ENCODE measurements at places on chromosomes 5 and 9.

- DNase-seq = no peak
These were observed 1.9 kb downstream of the SPRY4 start for GRCh38 chr5:142322747-142323479.

GRCh38 chr5:117877731-117878130 is 1110.6 kb downstream of the DTWD2 start:
- no peak for DNase-seq

DNA sequence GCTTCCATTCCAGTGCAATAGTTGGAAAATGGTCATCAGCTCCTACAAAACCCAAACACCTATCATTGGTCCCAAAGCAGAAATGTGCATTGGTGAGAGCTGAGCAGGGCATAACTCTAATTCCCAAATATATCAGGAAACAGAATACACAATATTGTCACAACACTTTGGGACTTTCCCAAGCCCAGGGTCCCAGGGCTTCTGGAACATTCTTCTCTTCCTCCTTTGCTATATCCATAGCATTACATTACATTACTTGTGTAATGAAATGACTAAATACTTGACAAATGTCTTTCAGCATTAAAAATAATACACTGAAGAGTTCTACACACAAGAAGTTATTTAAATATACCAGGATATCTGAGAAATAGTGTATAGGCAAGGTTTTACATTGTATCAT is 45.6 kb downstream of the LIX1 start:
- DNase-seq = no peak

GRCh38 chr5:59673438-59674058 is 220.0 kb downstream of the PDE4D start:
- peak; percentile 58 for DNase-seq

DNA sequence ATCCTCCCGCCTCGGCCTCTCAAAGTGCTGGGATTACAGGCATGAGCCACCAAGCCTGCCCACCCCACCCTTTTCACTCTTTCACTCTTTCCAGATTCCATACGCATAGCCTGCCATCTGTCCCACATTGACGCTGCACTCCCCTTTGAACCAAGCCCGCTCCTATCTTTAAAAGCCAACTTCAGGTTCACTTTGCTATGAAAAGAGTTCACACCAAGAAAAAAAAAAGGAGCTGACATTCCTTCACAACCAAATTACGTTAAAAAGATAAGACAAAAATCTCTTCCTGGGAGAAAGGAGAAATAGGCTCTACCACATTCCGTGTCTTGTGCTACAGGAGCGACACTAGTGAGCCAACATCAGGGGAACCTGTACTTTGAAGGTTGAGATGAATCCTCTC is 41.5 kb downstream of the DMRT1 start:
- DNase-seq = no peak

DNA sequence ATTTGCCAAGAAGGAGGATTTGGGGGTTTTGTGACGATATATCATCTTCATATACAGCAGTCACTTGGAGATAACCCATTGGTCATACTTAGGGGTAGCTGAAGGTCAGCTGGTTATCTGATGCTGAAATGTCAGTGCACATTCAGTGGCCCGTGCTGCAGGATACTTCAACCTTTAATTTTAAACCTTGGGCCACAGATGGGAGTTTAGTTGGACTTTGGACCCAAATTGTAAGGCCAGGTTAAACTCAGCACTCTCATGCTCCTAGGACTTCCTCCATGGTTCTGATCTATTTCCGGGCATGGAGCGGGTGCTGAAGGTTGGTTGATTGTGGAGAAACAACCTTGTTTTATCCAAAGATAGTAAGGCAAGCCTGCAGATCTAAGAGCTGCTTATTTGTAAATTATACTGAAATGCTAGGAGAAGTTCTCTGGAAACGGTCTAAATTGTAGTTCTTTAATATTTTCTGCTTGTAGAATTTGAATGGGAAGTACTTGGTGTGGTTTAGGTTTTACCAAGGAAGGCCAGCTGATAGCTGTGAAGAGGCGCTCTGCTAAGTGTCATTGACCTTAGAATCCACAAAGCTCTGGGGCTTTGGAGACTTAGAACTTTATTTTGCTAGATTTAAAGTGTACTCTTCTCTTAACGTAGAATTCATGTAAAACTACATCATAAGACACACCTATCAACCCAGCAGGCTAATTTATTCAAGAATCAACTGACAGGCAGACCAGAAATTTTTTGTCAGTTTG is 38.6 kb downstream of the SLC44A1 start:
- no peak for DNase-seq

DNA sequence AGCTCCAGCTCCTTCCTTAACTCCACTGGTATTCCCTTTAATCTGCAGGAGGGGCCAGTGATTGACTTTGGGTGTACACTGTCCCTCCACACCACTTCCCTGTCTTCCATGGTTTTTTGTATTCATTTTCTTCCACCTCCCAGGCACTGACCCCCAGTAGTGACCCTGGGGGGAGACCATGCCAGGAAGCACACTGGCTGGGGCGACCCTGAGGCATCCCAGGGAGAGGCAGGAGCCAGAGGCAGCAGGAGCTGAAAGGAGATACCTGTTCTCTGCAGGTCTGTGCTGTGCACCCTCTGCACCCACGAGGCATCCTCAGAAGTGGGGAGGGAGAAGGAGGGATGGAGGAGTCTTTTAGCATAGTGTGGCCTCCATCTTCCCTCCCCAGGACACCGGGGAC is 27.6 kb downstream of the IRX4 start:
- no peak for DNase-seq

DNA sequence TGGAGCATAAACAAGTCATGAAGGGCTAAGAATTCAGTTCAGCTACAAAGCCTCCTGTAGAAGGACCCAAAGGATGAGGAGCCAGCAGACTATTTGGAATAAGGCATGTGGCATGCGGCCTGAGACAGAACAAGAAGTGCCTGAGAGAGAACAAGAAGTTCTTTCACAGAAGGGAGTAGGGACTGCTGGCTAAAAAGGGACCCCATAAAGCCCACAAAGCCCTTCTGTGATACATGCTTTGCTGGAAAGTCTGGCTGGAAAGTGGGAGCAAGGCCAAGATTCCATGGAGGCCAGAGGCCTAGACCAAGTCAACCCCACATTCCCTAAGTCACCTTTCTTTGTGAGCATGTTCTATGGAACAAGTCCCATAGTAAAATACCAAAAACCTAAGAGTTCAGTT is 35.9 kb upstream of the UBAP2 start:
- DNase-seq = peak; percentile 86

DNA sequence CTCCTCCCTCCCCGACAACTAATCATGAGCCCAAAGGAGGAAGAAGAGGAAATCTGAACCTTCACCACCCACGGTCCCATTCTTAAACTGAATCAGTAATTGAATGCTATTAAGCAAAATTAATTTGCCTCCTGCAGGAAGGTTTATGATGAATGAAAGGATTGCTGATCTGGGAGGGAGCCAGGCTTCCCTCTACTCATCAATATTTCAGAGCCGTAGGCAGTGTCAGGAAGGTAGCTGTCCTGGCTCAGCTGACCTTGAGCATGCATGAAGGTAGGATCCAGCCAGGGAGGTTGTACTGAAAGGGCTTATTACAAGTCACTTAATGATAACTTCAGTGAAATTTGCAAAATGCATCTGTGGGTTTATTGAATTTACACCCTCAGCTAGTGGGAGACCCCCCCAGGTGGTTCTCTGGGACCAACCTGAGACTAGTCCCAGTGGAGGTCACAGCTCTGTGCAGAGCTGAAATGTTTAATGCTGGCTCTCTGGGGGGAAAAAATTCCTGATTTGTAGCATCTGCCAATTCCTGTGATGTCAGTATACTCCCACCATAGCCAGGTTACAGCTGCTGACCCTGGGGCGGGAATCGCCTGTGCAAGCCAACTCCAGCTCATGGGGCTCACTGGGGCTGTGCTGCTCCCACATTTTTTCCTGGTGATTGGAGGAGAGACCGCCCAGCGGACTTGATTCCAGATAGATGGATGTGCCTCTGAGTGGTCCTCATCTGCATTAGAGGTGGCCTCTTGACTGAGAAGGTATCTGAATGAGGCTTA is 47.9 kb upstream of the NCS1 start:
- no peak for DNase-seq

- DNase-seq = no peak
These were observed 27.6 kb downstream of the TMEM245 start for GRCh38 chr9:109092051-109092580.

DNA sequence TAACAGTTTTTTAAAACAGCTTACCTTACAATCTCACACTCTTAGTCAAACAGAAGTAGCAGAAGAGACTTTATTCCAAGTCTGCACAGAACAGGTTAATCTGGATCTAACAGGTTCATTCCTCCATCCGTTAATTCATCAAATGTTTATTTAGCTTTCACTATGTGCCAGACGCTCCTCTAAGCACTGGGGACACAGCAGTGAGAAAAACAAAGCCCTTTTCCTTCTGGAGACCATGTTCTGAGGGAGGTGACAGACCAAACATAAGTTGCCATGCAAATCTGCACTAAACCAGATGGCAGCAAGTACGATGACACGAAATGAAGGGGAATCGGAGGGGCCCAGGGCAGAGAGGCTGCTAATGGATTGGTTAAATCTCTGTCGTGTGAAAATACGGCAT is 17.1 kb upstream of the GLIPR2 start:
- DNase-seq = no peak

- DNase-seq = peak; percentile 38
These were observed 49.5 kb upstream of the EGFLAM start for GRCh38 chr5:38208782-38209378.

DNA sequence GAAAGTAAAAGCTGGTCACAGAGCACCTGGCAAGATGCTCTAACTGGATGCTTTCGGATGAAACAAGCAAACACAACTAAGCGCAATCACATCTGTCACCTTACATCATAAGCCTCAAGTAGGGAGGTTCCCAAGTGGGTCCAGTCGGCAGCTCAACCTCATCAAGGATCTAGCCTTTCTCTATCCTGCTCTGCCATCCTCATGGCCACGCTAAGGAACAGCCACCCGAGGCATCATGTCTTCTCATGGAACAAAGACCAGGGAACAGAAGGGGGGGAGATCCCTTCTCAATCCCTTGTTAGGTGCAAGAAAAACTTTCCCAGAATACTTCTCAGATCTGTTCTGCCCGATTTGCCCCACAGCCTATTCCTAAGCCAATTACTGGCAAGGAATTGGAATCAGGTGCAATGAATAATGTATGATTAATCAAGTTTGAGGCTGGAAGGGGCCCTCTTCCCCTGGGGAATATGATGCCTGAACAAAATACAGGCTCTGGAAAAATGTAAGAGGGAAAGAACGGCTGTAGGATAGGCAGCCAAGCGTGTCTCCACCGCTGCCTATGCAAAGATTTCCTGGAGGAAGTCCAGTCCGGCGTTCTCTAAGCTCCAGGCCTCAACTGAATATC is 1.3 kb upstream of the HABP4 start:
- DNase-seq = no peak

DNA sequence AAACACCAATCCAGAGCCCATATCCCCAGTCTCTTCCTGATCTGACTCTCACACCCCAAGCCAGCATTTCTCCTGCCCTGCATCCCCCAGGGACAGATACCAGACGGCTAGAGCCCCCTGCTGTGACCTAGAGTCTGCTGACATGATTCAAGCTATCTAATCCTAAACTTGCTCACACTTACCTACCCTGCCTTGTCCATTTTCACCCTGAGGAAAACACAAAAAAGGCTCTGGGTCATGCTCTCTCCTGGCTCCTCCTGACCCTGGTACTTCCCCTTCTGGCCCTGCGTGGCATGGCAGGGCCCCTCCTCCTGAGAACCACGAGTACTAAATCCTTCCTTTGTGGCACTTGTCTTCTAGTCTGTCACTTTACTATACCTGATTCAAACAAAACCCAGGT is 2.8 kb upstream of the ARRDC1 start:
- no peak for DNase-seq

DNA sequence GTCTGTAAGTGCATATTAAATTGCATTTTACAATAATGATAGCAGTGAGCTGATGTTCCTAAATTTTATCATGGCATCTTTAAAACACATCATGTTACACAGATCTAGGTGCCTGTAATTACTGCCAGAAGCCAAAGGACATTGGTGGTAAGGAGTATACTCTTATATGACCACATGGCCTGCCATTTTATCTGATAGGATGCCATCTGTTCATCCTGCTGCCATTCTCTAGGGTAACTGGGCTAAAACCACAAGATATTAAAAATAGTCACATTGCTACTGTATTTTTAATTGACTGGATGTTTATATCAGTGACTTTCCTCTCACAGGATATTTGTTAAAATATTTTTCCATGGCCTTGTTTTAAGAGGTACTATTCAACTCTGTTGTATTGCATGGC is 53.1 kb downstream of the HCN1 start:
- DNase-seq = no peak

DNA sequence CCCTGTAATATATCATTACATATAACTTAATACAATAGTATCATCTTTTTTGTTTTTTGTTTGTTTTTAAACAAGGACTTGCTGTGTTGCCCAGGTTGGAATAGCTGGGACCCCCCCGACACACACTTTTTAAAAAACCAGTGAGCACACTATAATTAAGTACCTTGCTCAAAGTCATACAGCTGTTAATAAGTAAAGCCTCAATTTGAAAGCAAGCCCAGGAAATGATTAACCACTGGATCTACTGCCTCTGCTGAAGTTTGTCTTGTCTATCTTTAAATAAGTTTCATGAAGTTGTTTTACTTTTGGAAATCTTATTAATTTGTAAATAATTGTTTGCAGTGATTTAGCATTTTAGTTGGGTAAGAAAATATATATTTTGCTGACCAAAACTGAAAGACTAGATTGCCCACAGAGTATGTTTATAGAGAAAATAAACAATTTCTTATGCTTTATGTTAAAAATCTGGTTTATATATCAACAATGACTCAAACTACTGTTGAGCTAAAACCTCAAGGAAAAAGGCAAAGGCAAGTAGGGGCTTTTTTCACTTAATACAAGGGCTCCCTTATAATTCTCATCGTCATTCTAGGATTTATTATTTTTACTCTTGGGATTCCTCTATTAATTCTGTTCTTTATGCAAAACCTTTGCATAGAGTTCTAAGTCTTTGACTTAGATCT is 5.8 kb upstream of the CARNMT1 start:
- DNase-seq = no peak

DNA sequence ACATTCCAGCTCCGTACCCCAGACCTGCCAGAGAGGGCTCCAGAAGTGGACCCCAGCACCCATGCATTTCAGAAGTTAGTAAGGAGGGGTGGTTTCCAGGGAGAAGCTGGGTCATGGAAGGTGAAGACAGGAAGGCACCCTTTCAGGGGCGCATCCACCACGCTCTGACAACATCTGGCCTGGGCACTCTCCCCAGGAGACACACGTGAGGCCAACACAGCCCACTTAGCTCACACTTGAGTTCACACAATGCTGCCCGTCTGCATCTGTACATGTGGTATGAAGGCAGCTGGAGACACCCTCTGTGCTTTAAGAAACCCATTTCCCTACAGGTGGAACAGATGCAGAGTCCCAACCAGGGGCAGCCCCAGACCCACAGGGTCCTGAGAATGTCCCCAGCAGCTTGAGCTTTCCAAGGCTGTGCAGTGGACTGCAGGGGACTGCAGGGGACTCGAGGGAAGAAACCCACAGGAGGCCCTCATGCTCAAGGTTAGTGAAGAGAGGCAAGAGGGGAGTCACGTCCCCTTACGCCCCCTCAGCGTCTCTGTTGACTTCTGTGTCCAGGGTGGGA is 326.8 kb upstream of the IRX1 start:
- no peak for DNase-seq
